Kidney capillary endothelial cell (primary cell): ENCODE measurements at places on chromosomes 6 and 20.
A peak's percentile ranks its signal among the peaks of the same experiment; 100 is the strongest.

GRCh38 chr6:360764-361373, 30.7 kb upstream of the IRF4 start:
- no peak for DNase-seq

- DNase-seq, result no peak
These were observed 175.4 kb upstream of the ZNF217 start for GRCh38 chr20:53769041-53769440.

GRCh38 chr6:4124351-4124750, 11.0 kb downstream of the ECI2 start:
- DNase-seq, result no peak

DNA sequence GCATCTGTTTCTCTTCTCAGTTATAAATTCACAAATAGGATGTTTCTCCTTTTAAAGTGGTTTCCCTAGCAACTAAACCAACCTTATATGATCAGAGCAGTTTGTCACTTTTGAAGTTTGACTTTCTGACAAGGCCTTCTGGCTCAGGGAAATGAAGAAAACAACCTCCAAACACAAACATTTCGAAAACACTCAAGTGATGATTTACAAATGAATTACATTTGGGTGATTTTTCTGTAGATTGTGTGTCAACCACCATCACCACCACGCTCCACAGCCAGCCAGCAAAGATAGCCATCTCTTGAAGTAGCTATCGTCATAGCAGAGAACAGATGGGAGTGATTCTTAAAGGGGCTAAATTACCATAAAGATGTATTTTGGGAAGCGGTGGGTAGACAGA, 16.5 kb upstream of the MLIP start:
- DNase-seq, result no peak

DNA sequence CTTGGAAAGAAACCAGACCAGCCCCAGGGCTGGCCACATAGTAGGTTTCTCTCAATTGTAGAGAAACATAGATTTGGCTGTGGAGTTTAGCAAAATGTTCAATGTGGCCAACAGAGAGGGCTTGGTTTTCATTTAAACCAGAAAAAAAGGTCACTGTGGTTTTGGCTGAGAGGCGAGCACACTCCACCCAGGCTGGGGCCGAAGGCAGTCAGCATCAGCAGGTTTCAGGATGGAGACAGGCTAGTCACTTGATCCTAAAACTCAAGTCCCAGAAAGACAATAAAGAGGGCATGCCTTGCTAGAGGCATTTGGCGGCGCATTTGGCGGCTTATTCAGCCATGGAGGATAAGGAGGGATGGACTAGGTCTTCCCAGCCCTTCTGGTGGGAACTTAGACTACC, 73.1 kb downstream of the PRND start:
- DNase-seq, result no peak

- no peak for DNase-seq
These were observed 94.4 kb downstream of the PLCB4 start for GRCh38 chr20:9163251-9163650.

- no peak for DNase-seq
These were observed 87.7 kb downstream of the SCAND1 start for GRCh38 chr20:35866418-35867202.

- no peak for DNase-seq
These were observed 62.0 kb upstream of the SNAP91 start for GRCh38 chr6:83770910-83771309.

DNA sequence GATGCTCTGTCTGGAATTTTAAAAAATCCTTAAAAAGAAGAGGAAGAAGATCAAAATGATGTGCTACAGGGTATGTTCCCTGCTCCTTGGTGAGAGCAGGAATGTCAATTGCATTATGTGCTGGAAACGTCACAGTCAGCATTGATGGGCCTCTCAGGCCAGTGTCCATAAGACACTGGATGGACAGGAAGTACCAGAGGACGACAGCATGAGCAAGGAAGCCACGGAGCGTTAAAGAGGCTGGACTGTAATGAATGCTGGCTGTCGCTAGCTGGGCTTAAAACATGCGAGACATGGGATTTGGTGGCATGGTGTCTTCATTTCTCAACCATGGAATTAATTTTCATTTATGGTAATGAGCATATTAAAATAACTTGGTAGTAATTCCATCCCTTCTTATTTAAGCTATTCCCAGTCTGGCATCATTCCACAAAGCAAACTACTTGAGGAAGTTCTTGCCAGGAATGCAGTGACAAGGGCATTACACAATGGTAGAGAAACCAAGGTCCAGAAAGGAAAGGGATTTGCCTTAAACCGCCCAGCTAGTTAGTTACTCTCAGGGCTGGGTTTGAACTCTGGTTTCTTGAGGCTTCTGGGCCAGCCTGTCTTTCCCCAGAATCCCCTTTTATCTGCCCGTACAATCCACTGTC, 166.6 kb upstream of the SOX4 start:
- no peak for DNase-seq

GRCh38 chr6:69090132-69090531, 455.1 kb downstream of the ADGRB3 start:
- peak; percentile 31 for DNase-seq

GRCh38 chr20:19786311-19786710, 28.3 kb downstream of the RIN2 start:
- DNase-seq, result no peak

GRCh38 chr6:5664149-5664548, 342.6 kb downstream of the NRN1 start:
- DNase-seq, result no peak

- no peak for DNase-seq
These were observed 165.0 kb downstream of the PDE7B start for GRCh38 chr6:136016228-136017225.

DNA sequence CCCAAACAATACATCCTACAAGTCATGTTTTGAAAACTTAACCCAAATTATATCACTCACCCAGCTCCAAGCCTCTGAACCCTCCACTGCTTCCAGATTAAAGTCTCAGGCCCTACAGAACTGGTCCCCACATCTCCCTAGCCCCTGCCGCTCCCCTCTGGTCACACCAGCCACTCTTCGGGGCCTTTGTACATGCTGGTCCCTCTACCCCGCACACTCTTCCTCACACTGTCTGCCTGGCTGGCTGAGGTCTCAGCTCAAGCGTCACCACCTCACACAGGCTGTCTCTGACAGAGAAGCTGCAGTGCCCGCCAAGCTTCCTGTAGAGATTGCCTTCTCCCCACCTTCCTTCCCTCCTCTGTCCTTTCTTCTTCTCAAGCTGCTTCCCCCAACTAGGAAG, 192.4 kb downstream of the PREX1 start:
- DNase-seq, result no peak

DNA sequence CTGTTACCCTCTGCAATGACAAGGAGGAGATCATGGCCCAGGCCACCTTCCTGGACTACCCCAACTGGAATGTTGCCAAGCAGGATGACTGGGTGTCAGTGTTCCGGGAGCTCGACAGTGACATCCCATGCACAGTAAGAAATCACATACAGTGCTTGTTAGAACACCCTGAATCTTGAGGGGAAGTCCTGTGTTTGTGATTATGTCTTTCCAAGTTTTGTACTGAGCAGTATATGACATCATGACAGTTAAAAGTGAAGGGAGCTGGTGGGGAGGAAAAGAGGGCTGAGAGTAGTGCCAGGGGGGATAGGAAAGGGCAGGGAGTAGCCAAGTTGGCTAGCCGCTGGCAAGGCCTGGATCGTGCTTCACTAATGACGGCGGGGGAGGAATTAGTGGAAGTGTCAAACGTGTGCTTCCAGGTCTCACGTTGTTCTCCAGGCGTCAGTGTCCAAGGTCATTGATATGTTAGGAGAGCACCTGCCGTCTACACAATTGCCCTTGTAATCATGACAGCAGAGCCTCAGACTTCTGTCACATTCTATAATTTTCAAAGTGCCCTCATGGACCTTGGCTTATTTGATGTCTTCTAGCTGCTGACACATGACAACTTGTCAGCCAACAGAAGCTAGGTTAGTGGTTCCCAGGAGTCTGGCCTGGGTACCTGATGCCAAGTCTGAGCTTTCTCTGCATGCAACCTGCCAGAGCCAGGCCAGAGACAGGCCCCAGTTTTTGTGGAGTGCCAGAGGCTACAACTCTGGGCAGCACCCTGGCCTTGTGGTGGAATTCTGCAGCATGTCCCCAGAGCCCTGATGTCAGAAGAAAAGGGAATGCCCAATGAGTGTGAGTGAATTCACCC, 18.8 kb downstream of the CFAP61 start:
- DNase-seq, result peak; percentile 20

- DNase-seq, result peak; percentile 30
These were observed 276.0 kb downstream of the GJA1 start for GRCh38 chr6:121711472-121711871.

- no peak for DNase-seq
These were observed 36.1 kb upstream of the CEP162 start for GRCh38 chr6:84263557-84263956.

GRCh38 chr20:19758133-19758500, at the start of gene RIN2:
TSS of gene RIN2 (plus strand) at chr20:19758258. CDS start at chr20:19889602, 131,344 bp downstream.
- peak; percentile 31 for DNase-seq

DNA sequence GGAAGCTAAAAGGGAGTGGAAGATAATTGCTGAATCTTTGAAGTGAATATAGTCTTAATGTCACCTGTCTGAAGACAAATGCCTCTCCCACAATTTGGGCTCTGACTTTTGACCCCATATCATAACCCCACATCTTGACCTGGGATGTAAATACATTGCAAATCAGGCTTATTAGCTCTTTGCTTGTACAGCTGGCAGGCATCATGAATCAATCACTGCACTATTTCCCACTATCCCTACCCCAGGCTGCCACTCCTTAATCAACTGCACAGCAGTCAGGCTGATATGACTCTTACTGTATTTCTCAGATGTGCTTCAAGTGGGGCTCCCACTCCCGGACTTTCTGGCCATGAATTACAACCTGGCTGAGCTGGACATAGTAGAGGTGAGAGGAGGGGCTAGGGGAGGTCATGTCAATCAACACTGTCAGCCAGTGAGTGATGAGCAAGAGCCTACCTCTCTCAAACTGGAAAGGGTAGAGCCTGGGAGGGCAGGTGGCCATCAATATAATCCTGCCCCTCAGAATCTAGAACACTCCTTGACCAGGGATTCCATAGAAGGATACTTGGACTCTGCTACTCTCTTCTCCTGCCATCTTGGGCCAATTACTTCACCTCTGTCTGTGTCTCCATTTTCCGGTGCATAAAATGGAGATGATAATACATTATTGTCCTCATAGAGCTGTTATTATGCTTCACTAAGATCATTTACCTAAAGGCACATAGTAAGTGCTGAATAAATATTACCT, 10.5 kb upstream of the BPIFB3 start:
- no peak for DNase-seq

- no peak for DNase-seq
These were observed 56.1 kb downstream of the SERAC1 start for GRCh38 chr6:158111987-158112386.

- no peak for DNase-seq
These were observed 28.6 kb upstream of the NOTCH4 start for GRCh38 chr6:32252331-32253009.

DNA sequence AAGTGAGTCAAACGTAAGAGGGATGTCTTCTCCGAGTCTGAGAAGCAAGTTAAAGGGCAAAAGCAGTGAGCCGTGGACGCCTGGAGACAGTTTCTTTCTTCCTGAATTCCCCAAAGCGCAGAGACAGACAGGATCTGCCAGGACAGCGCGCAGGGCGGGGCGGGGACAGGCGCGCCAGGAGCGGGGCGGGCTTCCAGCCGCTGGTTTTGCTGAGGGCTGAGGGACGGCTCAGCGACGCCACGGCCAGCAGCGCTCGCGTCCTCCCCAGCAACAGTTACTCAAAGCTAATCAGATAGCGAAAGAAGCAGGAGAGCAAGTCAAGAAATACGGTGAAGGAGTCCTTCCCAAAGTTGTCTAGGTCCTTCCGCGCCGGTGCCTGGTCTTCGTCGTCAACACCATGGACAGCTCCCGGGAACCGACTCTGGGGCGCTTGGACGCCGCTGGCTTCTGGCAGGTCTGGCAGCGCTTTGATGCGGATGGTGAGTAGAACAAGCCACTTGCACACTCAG, at the start of gene SCGN:
SCGN (plus strand) TSS at position 209 of the 509 bp plus-strand sequence; CDS start at position 398, 189 bp downstream.
- peak; percentile 50 for DNase-seq

DNA sequence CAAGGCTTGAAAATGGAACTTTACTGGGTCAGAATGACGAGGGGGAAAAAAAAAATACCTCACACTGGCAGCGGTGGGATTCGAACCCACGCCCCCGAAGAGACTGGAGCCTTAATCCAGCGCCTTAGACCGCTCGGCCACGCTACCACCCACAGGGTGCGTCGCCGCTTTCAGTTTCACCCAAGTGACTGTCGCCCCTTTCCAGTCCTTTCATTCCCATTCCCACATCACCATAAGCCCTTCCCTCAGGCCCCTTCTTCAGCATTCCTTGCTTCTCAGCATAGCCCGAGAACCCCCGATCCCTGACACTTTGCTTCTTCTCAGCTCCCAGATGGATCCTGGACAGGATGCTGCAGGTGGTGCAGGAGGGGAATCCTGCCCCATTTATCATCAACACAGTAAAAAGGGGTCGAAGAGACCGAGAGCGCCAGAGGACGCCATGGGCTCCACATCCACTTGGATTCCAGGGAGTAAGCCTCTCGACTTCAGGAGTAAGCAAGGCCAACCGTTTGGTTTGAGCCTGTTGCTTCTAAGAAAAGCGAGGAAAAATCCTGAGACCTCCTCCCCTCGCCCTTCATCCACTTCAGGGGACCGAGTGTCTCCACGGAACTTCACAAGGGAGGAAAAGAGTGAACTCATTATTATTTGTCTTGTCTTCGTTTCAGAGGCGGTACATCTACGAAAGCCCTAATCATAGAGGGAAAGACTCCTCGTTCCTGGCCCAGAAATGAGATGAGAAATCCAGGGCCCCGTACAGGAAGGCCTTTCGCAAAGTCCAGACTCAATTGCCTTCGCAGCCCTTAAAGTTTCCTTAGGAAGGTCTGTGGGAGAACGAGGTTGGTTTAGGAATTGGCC, 20.0 kb upstream of the TRIM27 start:
- DNase-seq, result peak; percentile 73

DNA sequence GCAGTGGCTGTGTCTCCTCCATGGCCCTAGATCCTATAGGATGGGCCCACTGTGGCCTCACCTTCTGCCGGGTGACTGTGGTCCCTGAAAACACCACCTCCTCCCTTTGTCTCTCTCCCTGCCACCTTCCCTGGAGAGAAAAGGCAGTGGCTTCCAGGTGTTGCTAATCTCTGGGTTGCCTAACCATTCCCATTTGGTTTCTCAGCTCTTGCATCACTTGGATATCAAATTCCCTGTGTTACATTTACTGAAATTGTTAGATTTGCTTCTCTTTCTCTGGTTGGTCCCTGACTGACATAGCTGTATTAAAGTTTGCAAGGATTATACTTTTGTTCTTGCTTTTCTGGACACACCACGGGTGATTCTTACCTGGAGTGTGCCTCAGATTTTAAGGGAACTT, 9.3 kb upstream of the ZFP64 start:
- DNase-seq, result no peak
